ENCODE measurements at places on chromosomes 7 and 10.

- no peak for DNase-seq
Observed at GRCh38 chr7:51352174-51353100, 35.8 kb upstream of the COBL start.

- no peak for DNase-seq
Observed at GRCh38 chr7:92988051-92988450, 129.7 kb downstream of the SAMD9 start.

DNA sequence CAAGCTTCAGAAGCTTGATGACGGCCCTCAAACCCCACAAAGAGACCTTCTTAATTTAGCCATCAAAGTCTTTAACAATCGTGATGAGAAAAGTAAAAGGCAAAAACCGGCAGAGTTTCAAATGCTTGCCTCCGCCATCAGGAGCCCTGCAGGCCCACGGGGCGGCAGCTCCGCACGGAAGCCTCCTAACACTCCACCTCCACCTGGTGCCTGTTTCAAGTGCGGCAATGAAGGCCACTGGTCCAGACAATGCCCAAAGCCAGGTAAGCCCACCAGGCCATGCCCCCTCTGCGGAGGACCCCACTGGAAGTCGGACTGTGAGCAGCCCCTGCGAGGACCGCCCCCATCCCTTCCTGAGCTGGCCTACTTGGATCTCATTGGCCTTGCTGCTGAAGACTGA lies 43.6 kb downstream of the CBX3 start:
- DNase-seq, result no peak

- DNase-seq, result no peak
Observed at GRCh38 chr7:51316666-51317581, at the start of gene COBL. COBL (minus strand) TSS chr7:51316809; CDS start chr7:51316633, 176 bp downstream.

- DNase-seq, result no peak
Observed at GRCh38 chr7:13603016-13603415, 386.4 kb downstream of the ETV1 start.

DNA sequence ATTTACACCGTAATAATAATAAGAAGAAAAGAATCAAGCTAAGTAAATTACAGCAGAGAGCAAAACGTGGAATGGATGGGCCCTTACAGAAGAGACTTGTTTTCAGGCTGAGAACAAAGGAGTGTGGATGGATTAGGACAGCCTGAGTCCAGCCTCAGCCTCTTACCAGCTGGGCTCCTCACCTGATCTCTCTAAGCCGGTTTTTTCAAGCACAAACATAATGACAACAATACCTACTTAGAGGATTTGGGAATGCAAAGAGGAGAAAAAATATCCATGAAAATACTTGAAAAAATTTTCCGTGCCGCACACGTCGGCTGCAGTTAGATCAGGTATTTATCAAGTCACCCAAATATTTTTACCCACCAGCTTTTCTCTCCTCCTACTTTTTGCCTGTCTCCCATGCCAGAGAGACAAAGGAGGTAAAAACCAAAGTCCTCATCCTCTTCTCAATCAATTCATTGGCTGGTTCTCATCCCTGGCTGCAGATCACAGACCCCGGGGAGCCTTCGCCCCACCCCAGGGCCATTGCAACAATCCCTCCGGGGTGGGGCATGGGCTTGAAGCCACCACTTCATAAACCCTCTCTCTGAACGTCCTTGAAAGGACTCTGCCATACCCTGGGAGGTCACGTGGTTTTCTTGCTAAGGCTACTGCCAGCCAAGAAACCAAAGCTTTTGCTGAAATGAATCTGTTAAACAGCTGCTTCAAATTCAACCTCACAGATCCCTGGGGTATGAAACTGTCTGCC lies 29.7 kb upstream of the GTF2I start:
- DNase-seq, result no peak
